Suprapubic skin (tissue), 4 donors: ENCODE measurements at places on chromosomes 1 and 21.

DNA sequence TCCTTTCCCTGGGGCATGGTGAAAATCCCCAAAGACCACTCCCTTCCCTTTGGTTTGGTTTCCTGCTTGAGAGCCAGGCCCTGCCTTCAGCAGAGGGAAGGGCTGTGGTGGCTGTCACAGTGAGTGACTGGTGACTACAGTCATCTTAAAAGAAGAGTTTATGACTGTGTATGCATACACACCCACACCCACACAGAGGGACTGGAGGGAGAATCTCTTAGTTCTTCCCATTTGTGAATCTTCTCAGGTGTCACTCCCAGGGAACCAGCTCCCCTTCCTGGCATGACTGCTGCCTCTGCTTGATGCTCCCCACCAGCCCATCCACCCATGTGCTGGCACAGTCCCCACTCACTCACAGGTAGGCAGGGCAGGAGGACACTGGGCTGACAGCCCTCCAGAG, 3.9 kb upstream of the KCNA2 start:
- H3K4me1 ChIP-seq, result peaks cover 27% of the 10 kb centered on the region
- peaks cover 88% of the 10 kb centered on the region for H3K27me3 ChIP-seq
- H3K4me3 ChIP-seq, result no peak overlapping the region
- H3K36me3 ChIP-seq, result no peaks in the 10 kb centered on the region
- no peak overlapping the region for H3K27ac ChIP-seq

GRCh38 chr1:158095737-158096335, 84.9 kb upstream of the CD1D start:
- no peak overlapping the region for H3K27ac ChIP-seq
- no peaks in the 10 kb centered on the region for H3K4me1 ChIP-seq
- H3K4me3 ChIP-seq, result no peak overlapping the region
- peaks cover 41% of the 10 kb centered on the region for H3K36me3 ChIP-seq
- H3K27me3 ChIP-seq, result no peaks in the 10 kb centered on the region

- H3K4me3 ChIP-seq, result no peak overlapping the region
- H3K4me1 ChIP-seq, result peaks cover 50% of the 10 kb centered on the region
- no peak overlapping the region for H3K27ac ChIP-seq
- DNase-seq, result no peak
- H3K36me3 ChIP-seq, result no peaks in the 10 kb centered on the region
- no peaks in the 10 kb centered on the region for H3K27me3 ChIP-seq
These were observed 10.4 kb downstream of the IFI6 start for GRCh38 chr1:27661412-27662075.

DNA sequence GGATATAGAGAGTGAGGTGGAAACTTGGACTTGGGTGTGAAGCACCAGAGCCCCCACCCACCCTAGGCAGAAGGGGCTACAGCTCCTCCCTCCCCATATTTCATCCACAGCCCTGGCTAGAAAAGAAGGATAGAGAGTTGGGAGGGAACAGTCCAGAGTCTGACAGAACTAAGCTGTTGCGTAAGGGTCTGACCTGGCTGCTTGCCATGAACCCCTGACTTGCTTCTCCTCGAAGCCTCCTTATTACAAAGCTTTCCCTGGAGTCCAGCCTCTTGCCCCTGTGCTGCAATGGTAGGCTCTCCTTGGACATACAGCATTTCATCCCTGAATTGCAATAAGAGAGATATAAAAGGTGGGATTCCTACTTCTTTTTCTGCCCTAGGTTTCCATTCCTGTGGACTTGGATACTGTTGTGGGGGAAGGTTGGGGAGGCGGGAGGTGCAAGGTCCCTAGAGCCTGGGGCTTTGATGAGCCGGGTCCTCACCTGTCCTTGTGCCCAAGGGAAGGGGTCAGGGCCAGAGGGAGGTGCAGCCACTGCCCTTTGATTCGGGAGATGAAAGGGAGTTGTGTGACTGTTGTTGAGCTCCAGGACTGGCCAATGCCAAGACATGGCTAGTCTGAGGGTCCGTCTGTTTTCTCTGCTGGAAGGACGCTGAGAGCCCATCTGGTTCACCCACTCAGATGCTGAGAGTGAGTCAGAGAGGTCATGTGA, 2.7 kb downstream of the RHBG start:
- H3K27ac ChIP-seq, result no peak overlapping the region
- DNase-seq, result no peak
- no peaks in the 10 kb centered on the region for H3K36me3 ChIP-seq
- H3K4me3 ChIP-seq, result no peak overlapping the region
- H3K27me3 ChIP-seq, result peaks cover 32% of the 10 kb centered on the region

DNA sequence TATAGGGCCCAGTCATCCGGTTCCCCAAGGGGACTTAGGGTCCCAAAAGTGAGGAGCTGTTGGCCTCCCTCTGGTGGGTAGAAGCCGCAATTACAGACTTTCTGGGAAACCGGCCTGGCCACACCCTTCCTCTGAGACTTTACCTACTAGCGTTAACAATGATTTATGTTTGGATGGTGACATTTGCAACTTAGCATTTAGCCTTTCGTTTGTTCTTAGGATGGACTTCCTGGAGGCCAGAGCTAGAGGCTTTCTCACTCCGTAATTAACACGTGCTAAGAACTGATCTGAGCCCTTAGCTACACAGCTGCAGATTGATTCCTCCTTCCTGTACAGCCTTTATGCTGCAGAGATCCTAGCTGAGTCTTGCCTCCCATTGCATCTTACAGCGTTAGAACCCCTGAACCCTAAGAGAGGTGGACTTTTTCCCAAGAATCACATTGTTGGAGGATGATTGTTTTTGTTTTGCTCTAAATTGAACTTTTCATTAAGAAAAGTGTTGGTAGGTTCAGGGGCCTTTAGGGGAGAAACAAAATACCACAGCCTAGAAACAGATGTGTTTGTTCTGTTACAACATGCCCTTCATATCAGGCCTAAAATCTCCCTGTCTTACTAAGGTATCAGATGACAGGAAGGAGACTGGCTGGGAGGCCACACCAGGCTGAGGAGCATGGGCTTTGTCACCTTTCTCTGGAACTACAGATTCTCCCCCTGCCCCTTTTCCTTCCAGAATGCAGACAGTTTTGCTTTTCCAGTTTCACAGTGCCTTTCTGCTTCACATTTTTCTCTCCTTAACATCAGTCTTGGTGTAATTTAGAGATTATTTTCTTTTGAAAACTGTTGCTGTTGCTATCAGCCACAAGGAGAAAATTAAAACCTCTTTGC, 1.9 kb downstream of the S100A11 start:
- peak; percentile 78 for DNase-seq
- H3K36me3 ChIP-seq, result peaks cover 36% of the 10 kb centered on the region
- peak overlapping the region; percentile 76 for H3K4me3 ChIP-seq
- H3K27ac ChIP-seq, result peak overlapping the region; percentile 96
- no peaks in the 10 kb centered on the region for H3K27me3 ChIP-seq
- H3K4me1 ChIP-seq, result peaks cover 44% of the 10 kb centered on the region

DNA sequence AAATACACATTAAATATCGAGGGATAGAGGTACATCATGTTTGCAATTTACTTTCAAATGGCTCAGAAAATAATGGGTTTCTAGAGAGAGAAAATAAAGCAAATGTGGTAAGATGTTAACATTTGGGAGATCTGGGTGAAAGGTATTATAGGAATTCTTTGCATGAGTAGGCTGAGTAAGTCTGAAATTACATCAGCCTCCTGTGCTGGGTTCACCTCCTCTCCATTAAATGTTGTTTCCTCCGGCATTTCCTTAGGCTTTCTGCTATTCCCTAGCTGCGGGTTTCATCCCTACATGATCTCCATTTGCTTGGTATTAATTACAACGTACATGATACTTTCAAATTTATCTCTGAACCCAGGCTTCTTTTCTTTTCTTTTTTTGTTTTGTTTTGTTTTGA, 31.6 kb downstream of the ZMYND12 start:
- no peak for DNase-seq
- H3K4me1 ChIP-seq, result peaks cover 10% of the 10 kb centered on the region
- H3K27ac ChIP-seq, result no peak overlapping the region
- H3K4me3 ChIP-seq, result no peak overlapping the region
- no peaks in the 10 kb centered on the region for H3K27me3 ChIP-seq

DNA sequence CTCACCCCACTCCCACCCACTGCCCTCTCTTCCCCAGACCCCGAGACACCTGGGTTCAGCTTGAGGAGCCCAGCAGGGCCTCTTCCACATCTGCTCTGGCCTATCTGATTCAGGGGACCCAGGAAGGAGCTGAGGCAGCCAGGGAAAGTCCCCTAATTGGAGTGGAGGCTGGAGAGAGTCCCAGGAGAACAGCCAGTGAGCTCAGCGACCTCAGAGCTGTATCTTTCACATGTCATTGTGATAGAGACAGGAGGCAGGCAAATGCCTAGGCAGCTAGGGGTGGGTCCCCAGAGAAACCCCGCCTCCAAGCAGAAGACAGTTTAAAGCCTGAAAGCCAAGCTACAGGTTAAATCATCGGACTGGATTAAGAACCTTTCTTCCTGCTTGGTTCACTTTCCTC, 122.7 kb downstream of the MATN1 start:
- no peak overlapping the region for H3K4me3 ChIP-seq
- no peaks in the 10 kb centered on the region for H3K36me3 ChIP-seq
- peaks cover 6% of the 10 kb centered on the region for H3K27me3 ChIP-seq
- H3K27ac ChIP-seq, result no peak overlapping the region
- peaks cover 6% of the 10 kb centered on the region for H3K4me1 ChIP-seq
- no peak for DNase-seq

DNA sequence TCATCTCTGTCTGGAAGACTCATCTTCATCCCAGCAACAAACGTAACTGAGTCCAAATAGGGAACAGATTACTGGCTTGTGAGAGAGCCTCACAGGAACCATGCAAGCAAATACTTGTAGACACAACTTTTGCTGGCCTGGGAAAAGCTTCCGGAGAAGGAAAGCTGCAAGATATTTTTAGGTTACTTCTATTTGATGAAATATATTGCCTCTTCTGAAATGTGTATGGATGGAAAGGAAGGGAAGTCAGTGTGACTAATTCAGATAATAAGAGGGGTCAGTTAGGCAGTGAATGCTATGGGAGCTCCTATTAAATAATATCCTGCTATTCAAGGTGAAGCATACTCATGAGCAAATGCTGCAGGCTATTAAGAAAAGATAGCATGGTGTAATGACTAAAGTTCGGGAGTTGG, 20.4 kb upstream of the FGGY start:
- H3K4me3 ChIP-seq, result no peak overlapping the region
- no peaks in the 10 kb centered on the region for H3K36me3 ChIP-seq
- H3K27ac ChIP-seq, result no peak overlapping the region
- DNase-seq, result no peak
- peaks cover 16% of the 10 kb centered on the region for H3K4me1 ChIP-seq

GRCh38 chr1:119327450-119328155, 41.0 kb upstream of the HAO2 start:
- peaks cover 13% of the 10 kb centered on the region for H3K4me1 ChIP-seq
- no peaks in the 10 kb centered on the region for H3K36me3 ChIP-seq
- H3K27me3 ChIP-seq, result no peaks in the 10 kb centered on the region
- H3K4me3 ChIP-seq, result peak overlapping the region; percentile 47
- no peak overlapping the region for H3K27ac ChIP-seq

GRCh38 chr1:50976111-50976889, 6.3 kb downstream of the CDKN2C start:
- peak overlapping the region; percentile 91 for H3K27ac ChIP-seq
- no peaks in the 10 kb centered on the region for H3K36me3 ChIP-seq
- no peak for DNase-seq
- H3K4me3 ChIP-seq, result peak overlapping the region; percentile 86
- peaks cover 37% of the 10 kb centered on the region for H3K4me1 ChIP-seq

- H3K27ac ChIP-seq, result no peak overlapping the region
- DNase-seq, result no peak
- H3K4me3 ChIP-seq, result no peak overlapping the region
- no peaks in the 10 kb centered on the region for H3K27me3 ChIP-seq
These were observed 255.9 kb downstream of the FAF1 start for GRCh38 chr1:50704126-50704525.

GRCh38 chr1:194288238-194288637, 1101.8 kb upstream of the B3GALT2 start:
- H3K36me3 ChIP-seq, result no peaks in the 10 kb centered on the region
- no peak overlapping the region for H3K4me3 ChIP-seq
- no peak overlapping the region for H3K27ac ChIP-seq
- H3K4me1 ChIP-seq, result no peaks in the 10 kb centered on the region

- H3K4me3 ChIP-seq, result no peak overlapping the region
- H3K4me1 ChIP-seq, result no peaks in the 10 kb centered on the region
- H3K27me3 ChIP-seq, result no peaks in the 10 kb centered on the region
- no peak for DNase-seq
These were observed 11.9 kb upstream of the TCP10L start for GRCh38 chr21:32597205-32597604.

GRCh38 chr1:25902462-25902861, 3.8 kb downstream of the STMN1 start:
- no peak overlapping the region for H3K27ac ChIP-seq
- no peak overlapping the region for H3K4me3 ChIP-seq
- no peaks in the 10 kb centered on the region for H3K27me3 ChIP-seq
- no peak for DNase-seq

DNA sequence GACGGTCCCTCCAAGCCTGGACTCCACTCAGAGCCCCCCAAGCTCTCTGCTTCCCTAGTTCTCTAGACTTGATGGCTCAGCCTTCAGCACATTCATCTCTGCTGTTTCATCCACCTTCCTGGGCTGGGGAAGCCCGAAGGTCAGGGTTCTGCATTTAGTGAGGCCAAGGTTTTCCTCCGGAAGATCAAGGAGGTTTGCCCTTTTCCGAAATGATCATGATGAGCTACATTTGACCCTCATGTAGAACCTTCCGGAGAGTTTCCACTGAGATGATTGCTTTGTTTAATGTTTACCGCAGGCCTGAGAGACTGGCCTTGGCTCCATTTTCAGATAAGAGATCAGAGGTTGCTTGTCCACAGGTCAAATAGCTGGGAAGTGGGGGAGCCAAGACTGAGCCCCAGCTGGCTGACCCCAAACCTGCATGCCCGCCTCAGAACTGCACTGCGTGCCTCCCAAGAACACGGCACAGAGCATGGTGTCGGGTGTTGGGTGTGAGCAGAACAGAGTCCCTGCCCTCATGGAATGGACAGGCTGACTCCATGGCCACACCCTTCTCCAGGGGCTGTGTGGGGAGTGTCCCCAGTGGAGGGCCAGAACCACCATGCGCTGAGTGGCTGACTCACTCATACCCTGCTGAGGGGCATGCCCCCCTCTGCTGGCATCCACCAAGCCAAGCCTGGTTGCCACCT, 200.8 kb upstream of the TMEM51 start:
- no peaks in the 10 kb centered on the region for H3K27me3 ChIP-seq
- DNase-seq, result no peak
- H3K27ac ChIP-seq, result no peak overlapping the region

- no peaks in the 10 kb centered on the region for H3K27me3 ChIP-seq
- peak; percentile 96 for DNase-seq
- peaks cover 98% of the 10 kb centered on the region for H3K4me1 ChIP-seq
- no peaks in the 10 kb centered on the region for H3K36me3 ChIP-seq
- peak overlapping the region; percentile 97 for H3K27ac ChIP-seq
These were observed 68.8 kb upstream of the WDR26 start for GRCh38 chr1:224503161-224504118.
